ENCODE measurements at places on chromosomes 13 and 19.

- peak; percentile 10 for DNase-seq
These were observed 29.3 kb upstream of the ATP1A3 start for GRCh38 chr19:42023121-42023942.

DNA sequence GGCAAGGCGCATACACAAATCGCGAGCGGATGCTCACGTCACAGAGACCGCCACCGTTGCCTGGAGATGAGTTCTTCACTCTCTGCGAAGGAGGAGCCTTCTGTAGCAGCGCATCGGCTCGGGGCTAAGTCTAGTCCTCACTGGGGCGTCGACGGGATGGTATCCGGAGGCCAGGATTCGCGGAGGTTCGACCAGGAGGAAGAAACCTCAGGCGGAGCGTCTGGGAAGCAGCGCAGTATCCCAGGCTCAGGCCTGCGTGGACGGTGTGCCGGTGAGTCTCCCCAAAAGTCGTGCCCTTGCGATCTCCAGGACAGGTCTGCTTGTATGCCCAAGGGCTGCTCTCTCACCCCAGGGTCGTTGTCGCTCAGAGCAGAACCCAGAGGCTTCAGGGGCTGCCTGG, 40.4 kb downstream of the ZNF146 start:
- no peak for DNase-seq

DNA sequence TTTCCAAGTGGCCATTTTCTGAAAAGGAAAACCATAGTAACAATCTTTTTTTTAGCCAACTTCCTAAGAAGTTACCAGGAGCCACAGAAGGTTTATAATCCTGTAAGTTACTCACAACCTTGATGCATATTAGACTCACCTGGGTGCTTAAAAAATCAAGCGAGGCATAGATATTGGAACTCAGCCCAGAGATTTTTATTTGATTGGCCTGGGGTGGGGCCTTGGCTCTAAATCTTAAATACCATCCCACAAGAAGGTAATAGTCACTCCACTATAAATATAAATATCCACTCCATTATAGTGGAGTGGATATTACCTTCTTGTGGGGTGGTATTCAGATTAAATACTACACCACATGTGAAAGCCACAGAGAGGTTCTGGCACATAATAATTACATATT, 429.6 kb downstream of the RFC3 start:
- no peak for DNase-seq

DNA sequence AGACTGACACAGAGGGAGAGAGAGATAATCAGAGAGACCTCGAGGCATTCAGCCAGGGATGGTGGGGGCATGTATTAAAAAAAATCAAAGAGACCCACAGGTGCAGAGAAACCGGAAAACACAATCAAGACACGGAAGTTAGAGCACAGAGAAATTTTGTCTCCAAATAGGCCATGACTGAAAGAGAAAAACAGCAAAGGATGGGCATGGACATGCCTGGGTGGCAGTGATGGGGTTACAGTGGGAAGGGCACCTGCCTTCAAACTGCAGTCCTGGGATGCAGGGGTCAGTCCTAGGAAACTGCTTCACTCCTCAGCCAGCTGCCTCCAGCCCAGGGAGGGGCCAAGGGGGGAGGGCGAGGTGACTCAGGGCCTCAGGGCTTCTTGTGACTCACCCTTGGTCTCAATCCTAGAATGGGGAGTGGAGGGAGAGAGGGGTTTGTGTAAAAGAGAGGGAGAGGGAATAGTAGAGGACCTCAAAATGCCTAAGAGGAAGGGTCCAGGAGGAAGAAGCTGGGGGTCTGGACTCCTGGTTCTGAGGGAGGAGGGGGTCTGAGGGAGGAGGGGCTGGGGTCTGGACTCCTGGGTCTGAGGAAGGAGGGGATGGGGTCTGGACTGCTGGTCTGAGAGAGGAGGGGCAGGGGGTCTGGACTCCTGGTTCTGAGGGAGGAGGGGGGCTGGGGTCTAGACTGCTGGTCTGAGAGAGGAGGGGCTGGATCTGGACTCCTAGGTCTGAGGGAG, 3.6 kb upstream of the KCNN4 start:
- DNase-seq = no peak

- no peak for DNase-seq
These were observed 71.9 kb downstream of the CDK8 start for GRCh38 chr13:26325876-26326275.

DNA sequence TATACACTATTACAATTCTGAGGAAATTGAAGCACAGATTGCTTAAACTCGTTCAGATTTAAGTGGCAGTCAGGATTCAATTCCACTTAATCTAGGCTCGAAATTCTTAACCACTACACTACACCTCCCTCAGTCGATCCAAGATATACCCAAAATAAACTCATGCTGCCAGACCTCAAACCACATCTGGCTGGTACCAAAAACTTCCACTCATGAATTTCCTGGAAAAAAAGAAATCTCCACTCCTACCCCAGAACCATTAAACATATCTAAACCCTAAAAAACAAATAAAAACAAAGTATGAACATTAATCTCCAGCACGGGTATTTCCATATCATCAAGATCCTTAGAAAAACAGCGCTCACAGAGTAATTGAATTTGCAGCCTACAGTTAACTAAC, 1.1 kb downstream of the ZFP30 start:
- no peak for DNase-seq

DNA sequence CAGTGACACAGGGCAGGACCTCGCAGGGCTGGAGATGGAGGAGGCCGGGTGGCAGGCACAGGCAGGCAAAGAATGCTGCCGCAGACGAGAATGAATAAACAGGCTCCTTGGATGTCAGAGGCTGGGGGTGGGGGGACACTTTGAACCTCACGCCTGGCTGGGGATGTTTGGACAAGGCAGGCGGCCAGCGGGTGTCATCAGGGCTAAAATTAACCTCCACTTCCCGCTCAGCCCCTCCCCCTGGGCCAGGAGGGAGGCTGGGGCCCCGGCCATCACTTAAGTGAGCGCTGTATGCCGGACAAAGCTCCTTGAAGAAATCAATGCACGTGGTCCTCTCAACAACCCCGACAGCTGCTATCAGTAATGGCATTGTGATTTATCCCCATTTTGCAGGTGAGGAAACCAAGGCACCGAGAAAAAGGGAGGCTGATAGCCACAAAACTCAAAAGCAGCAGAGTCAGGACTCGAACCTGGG, 10.3 kb upstream of the FUT5 start:
- DNase-seq = peak; percentile 64

- DNase-seq = no peak
These were observed 140.1 kb upstream of the FRY start for GRCh38 chr13:31891472-31891871.

DNA sequence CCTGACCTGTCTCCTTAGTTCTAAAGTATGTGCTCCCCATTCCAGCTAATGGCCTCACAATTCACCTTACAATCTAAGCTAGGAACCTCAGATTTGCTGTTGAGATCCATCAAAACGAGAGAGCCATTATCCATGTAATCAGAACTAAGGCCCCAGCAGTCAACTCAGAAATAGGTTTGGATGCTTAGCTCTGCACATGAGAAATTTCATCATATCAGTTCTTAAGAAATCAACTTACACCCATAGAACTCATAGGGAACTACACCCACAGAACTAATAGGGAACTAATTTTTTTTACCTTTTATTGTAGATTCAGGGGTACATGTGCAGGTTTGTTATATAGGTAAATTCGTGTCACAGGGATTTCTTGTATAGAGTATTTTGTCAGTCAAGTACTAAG, 28.7 kb downstream of the CYSLTR2 start:
- DNase-seq = no peak

- DNase-seq = no peak
These were observed at the start of gene OR10H1 for GRCh38 chr19:15815306-15815705. Gene OR10H1, minus strand, starts transcription at chr19:15815664. Its CDS starts 7,627 bp downstream, at chr19:15808037.

GRCh38 chr19:30017172-30017571, 75.1 kb downstream of the URI1 start:
- DNase-seq = no peak

GRCh38 chr19:7535047-7535997, at the start of gene PNPLA6:
Gene PNPLA6, plus strand, starts transcription at chr19:7535717. Its CDS starts 72 bp downstream, at chr19:7535789.
- DNase-seq = peak; percentile 92

- DNase-seq = no peak
These were observed 1596.6 kb downstream of the SLITRK5 start for GRCh38 chr13:89267734-89268133.

DNA sequence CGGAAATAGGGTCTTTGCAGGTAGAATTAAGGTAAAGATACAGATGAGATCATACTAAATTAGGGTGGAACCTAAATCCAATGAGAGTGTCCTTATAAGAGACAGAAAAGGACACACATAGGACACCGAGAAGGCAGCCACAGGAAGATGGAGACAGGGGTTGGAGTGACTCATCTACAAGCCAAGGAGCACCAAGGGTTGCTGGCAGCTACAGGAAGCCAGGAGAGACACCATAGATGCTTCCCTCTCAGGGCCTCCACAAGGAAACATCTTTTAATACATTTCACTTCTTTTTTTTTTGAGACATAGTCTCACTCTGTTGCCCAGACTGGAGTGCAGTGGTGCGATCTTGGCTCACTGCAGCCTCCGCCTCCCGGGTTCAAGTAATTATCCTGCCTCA, 10.1 kb downstream of the TMEM143 start:
- DNase-seq = no peak

All from SHP77 (cell line).